Stimulated activated CD4-positive, alpha-beta T cell treated with anti-CD3 and anti-CD28 coated beads, TNF-alpha, amount 100 ng/mL, for 24 hours (primary cell): ENCODE measurements at places on chromosomes 1 and 21.

DNA sequence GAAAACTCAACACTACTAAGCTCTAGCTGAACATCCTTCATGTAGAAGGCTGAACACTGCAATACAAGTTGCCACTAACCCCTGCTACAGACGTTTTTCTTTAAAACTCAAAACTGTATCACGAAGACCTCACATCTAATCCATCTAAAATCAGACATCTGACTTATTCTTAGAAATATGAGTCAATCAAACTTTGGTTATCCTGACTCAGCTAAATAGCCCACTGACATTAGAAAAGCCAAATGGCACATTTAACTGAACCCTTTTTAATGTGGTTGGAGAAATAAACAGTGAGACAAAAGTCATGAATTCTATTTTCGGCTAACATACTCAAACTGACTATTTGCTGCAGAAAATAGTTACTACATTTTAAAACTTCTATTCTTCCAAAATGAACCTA lies 35.6 kb downstream of the WLS start:
- no peak for DNase-seq

- DNase-seq: no peak
Measured at GRCh38 chr21:43740497-43741156, 21.7 kb downstream of the PDXK start.

GRCh38 chr1:207805841-207806421 lies 54.1 kb downstream of the CD46 start:
- no peak for DNase-seq

- peak; percentile 70 for DNase-seq
Measured at GRCh38 chr1:94926915-94927404, at the start of gene CNN3. Gene CNN3, minus strand, starts transcription at chr1:94927110. Its CDS starts 216 bp downstream, at chr1:94926894.

DNA sequence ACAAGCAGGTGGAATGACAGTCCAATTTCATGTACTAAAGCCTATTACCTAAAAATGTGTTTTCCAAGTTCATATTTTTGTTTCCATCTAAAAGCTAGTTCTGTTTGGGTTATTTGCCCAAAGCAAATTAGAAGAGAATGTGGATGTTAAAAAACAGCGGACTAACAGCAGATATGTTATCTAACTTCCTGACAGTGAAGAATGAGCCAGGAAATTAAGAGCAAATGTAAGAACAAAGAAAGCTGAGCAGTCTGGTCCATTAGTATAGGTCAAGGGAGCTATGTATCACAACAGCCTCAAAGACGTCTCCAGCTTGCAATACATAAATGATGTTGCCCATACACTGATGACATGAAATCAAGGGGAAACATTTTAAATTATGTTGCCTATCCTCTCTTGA lies 145.5 kb upstream of the PLD5 start:
- DNase-seq: no peak

- DNase-seq: no peak
Measured at GRCh38 chr21:16537501-16537900, 807.7 kb downstream of the USP25 start.

GRCh38 chr1:53681977-53682685 lies 56.8 kb downstream of the GLIS1 start:
- peak; percentile 5 for DNase-seq

DNA sequence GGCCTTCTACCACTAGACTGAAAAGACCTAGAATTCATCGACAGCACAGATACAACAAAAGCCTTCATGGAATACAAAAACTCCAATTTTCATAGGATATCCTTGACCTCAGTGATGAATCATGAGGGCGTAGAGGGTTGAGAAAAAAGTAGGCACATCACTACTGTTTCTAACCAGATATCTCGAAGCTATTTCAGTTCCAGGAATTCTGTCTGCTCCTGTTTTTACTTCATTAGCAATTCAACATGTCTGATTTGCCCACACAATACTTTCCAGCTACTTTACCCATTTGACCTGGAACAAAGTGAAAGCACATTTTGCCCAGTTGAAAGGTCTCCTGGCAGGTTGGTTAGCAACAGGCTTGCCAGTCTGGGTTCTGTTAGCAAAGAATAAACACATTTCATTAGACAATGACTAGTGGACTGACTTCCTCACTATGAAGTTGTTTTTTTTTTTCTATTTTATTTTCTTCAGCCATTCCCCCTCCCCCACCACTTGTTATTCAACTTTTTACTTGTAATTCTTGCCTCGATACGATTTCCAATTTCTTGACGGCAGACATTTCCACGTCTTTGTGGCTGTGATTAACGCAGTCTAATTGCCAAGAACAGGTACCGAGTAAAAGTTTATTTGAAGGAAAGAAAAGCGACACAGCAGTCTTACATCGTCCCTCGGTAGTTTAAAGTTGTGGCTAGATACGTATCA lies 4.0 kb upstream of the ZBTB18 start:
- DNase-seq: no peak

DNA sequence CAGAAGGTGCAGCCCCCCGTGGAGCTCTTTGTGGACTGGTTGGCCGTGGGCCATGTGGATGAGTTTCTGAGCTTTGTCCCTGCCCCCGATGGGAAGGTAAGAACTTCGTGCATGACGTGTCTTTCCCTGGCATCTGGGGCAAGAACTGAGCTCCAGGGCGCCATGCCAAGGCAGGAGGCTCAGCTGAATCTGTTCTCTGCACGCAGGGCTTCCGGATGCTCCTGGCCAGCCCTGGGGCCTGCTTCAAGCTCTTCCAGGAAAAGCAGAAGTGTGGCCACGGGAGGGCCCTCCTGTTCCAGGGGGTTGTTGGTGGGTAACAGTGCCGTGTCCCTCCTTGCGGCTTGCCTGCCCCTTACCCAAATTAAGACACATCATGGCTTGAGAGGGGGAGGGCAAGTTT lies 27.7 kb downstream of the PADI3 start:
- no peak for DNase-seq

GRCh38 chr1:175978476-175978875 lies 228.6 kb downstream of the COP1 start:
- DNase-seq: no peak

GRCh38 chr1:14300991-14301703 lies 297.3 kb upstream of the KAZN start:
- DNase-seq: no peak

DNA sequence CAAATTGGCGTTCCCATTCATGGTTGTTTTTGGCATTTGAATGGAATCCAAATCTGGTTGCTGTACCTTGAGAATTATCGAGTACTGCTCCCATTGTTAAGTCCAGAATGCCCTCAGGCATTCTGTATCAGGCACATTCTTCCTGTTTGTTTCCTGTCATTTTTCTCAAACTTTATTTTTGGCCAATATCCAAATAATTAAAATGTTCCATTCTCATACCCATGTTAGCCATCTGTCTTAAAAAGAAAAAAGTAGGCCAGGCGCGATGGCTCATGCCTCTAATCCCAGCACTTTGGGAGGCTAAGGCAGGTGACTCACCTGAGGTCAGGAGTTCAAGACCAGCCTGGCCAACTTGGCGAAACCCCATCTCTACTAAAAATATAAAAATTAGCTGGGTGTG lies 29.3 kb upstream of the SHISA4 start:
- no peak for DNase-seq

GRCh38 chr1:235124111-235124510 lies 4.5 kb downstream of the TOMM20 start:
- DNase-seq: no peak

DNA sequence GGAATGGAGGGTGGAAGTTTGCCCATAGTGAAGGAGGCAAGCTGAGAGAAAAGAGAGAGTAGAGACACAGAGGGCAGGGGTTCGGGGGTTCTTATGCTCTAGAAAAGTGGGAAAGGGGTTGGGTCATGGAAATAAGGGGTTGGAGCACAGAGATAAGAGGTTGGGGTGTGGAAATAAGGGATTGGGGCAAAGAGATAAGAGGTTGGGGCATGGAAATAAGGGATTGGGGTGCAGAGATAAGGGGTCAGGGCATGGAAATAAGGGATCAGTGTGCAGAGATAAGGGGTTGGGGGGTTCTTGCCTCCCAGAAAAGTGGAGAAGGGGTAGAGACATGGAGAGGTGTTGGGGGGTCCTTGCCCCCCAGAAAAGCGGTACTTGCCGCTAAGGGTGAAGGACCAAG lies 56.2 kb downstream of the SFPQ start:
- no peak for DNase-seq

DNA sequence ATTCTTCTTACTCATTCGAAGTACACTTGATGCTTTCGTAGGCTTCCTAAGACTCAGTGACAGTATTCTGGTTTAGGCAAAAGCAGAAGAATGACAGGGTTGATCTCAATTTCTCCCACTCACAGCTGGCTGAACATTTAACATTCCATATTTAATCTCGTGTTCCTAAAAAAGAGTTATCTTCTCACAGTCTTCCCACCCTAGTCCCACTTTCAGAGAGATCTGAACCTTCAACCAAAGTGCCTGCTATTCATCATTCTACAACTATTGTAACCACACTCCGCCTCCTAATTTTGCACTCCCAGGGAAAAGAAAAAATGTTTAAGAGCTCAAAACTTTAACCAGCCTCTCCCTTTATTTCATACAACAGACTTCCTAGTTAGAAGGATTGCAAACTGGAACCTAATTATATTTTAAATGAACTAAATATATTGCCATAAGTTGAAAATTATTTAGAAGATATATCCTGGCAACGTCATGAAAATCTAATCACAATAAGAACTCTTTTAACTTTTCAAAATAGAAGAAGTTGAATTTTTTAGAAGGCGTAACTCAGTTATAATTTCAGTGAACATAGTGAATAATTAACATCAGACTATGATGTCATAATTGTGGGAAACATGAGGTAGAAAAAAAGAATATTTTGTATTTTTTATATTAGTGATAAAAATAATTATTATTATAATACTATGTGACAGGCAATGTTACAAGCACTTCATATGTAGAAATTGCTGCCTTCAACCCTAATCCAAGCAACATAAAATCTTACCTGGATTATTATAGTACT lies 540.9 kb upstream of the ADGRL2 start:
- no peak for DNase-seq

- no peak for DNase-seq
Measured at GRCh38 chr1:50419192-50419906, 3.9 kb downstream of the DMRTA2 start.

GRCh38 chr21:41560661-41561158 lies 52.8 kb upstream of the TMPRSS2 start:
- no peak for DNase-seq

DNA sequence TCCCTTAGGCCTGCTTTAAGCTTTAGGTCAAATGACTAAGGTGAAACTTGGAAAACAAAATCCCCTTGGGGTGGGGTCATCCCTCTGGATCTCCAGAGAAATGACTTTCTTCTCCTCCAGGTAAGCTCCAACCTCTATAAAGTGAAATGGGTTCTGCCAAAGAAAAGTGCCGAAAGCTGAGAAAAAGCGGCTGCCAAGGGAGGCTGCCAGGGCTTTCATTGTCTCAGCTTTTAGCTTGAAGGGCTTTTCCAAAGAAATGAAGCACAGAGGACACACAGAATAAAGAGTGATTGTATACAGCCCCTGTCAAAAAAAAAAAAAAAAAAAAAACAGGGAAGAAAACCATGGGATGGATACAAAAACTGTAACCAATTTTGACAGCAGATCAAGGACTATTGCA lies 126.9 kb downstream of the TGFBR3 start:
- no peak for DNase-seq

DNA sequence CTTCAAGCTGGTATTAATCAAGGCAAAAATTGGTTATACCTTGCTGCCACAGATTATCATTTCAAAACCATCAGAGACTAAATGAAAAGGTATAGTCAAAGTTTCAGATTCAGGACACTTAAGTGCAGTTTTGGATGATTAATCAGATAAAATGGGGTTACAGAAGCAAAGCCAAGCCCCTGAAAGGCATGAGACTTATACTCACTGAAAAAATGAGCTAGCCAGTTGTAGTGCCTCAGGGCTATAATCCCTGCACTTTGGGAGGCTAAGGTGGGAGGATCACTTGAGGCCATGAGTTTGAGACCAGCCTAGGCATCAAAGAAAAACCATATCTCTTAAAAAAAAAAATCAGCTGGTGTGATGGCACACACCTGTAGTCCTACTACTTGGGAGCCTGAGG lies 15.2 kb downstream of the LRRC40 start:
- DNase-seq: no peak

GRCh38 chr1:8342325-8342724 lies 24.4 kb downstream of the SLC45A1 start:
- DNase-seq: no peak

DNA sequence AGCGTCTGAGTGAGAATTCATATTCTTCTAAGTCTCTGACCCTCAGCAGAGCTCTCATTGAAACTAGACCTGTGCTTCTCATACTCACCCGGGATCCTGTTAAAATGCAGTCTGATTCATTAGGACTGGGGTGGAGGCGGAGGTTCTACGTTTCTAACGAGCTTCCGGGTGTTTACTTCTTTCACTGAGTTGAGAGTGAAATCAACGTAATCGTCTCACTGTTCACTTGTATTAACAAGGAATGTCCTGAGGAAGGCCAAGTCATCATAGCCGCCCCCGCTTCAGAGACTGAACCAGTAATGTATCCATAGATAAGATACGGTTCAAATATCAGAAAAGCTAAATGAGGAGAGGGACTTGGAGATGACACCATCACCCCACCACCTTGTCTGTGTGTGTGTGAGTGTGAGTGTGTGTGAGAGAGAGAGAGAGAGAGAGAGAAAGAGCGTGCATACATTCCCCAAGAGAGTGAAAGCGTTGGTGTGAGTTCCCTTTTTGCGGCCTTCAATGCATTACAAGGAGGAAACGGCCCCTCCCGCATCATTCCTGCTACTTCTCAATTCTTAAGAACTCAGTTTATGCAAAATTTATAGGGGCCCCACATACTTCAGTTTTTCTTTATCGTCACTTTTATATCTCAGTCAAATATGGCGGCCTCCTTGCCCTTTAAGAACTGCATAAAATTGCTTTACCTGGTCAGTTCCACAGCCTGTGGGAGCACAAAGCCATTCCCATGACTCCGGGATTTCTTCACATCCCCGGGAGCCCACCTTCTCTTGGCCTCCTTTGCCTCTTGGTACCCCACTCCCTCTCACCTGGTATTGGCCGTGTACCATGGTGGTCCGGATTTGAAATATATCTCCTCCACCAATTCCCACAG lies 19.8 kb downstream of the KMO start:
- peak; percentile 36 for DNase-seq

DNA sequence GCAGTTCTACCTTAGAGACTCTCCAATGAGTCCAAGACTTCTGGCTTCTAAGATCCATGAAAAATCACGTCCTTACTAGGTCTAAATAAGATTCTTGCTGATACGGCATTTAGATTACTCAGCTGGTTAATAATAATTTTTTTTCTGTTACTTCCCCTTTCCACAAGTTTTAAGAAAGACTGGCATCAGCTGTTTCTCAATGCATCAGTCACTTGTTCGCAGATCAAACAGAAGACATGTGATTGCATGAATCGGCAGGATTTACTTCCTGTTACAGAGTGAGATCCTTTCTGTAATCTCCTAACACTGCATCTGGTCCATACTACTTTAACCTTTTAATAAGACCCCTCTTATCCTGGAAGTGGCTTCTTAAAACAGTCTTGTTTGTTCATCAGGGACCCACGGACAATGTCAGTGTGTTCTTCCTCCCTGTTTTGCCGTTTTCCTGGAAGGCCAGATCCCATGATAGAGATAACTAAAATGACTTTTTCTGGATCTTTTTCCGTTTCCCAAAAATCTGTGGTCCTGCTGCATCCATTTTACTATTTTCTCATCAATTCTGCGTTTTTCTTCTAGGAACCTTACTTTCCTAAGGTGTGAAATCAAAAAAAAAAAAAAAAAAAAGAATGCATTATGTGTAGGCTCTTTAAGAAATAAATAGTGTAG lies 6.1 kb downstream of the NPL start:
- no peak for DNase-seq
